ENCODE measurements at places on chromosomes 2 and 18. TPM values are rescaled to one million over a fixed set of nuclear protein-coding genes. Genes with fewer than 3 reads are reported as not detected.

GRCh38 chr2:2768476-2768875 is 437.4 kb upstream of the MYT1L start:
- DNase-seq = no peak

DNA sequence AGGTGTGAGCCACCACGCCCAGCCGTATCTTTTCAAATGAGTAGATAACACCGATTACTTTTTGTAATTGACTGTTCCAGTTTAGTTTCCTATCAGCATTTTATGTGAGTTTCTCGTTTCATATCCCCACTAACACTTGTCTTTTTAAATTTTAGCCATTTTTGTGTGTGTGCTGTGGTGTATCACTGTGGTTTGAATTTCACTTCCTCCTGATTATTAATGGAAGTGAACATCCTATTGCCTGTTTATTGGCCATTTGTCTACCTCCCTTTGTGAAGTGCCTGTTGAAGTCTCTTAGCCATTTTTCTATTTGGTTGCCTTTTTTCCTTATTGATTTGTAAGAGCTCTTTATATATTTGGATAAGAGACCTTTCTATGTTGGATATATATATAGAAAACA is 91.7 kb upstream of the STON1 start:
- no peak for DNase-seq

DNA sequence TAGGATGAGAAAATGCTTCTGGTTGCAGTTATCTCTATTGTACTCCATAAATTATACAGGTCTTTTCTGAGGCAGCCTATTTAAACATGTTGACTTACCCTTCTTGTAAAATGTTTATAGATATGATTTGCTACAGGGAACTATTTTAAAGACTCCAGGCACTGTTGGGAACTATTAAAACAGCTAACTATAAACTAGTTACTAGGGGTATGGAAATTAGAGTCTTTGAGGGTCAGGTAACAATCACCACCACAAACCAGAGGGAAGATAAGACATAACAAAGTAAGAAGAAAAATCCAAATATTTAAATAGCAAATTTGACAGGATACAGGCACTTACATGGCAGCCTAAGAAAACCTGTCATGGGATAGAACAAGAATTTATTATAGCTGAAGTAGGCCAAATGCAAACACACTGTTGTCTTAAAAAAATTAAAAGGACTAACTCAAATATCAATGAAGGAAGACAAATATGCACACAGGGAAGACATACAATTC is 251.0 kb upstream of the CWC22 start:
- DNase-seq = no peak

DNA sequence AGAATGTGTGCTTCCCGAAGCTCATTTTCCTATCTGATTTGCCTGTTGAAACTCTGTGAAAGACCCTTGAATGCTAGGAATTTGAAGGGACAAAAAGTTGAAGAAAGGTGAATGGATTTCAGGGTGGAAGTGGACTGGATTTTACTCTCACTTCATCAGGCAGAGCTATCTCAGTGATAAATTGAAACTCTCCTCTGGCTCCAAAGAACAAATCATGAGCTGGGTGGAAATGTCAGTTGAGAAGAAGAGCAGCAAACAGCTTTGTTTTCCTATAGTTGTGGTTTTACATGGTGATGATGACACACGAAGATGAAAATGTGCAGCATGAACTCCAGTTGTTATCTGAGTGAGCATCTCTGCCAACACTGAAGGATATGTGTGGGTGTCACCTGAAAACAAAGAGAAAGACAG is 34.4 kb downstream of the CD28 start:
- no peak for DNase-seq

GRCh38 chr2:88855620-88856408 is 164.3 kb downstream of the RPIA start:
- no peak for DNase-seq

DNA sequence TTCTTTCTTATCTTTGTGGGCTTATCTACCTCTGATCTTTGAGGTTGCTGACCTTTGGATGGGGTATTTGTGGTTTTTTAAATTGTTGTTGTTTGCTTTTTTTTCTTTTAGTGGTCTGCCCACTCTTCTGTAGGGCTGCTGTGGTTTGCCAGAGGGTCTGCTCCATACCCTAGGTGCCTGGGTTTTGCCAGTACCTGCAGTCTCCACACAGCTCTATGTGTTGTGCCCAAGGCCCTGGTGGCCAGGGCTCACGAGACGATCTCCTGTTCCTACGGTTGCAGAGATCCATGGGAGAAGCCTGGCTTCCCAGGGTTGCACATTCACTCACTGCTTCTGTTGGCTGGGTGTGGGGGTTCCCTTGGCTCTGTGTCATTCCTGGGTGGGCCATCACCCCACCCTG is 87.1 kb downstream of the PARD3B start:
- no peak for DNase-seq

The SLC35F6 gene
- total RNA-seq = 27.5 TPM
